MCF 10A (cell line): ENCODE measurements at places on chromosomes 11 and 22.

- DNase-seq: no peak
Measured at GRCh38 chr11:84871116-84871515, 756.0 kb downstream of the DLG2 start.

GRCh38 chr11:26549176-26549575 is 22.9 kb downstream of the MUC15 start:
- DNase-seq: no peak

DNA sequence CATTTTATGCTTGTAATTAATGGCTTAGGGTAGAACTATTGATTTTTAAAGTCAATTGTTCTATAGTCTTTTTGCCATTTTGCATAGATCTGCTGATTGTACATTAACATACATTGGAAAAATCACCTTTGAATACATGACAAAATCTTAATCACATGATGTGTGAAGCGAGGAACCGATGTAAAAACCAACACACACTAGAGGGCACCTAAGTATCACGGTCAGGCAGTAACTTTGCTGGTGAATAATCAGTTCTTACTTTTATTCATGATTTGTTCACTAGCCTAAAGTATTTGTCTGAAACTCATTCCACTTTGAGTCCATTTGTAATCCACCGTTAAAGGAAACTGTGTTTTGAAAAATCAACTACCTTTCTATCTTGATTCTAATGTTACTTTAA is 28.2 kb downstream of the JHY start:
- DNase-seq: peak; percentile 31

GRCh38 chr11:78815831-78816230 is 241.2 kb upstream of the NARS2 start:
- no peak for DNase-seq

DNA sequence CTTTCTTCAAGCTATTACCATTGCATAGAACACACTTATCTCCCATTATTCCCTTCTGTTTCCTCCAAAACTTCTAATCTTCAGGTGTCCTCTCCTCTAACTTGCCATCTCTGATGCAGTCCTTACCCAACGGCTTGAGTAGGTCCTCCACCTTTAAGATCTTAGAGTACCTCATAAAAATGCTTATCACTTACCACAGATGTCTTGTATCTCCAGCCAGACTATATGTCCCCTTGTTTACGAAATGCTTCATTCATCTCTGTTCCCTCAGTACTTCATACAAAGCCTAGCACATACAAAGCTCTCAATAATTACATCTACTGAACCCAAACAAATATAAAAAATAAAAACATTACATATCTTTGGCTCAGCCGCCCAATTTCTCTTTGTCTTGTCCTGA is 49.2 kb downstream of the PAK1 start:
- no peak for DNase-seq

- peak; percentile 51 for DNase-seq
Measured at GRCh38 chr11:91686700-91687099, 537.9 kb upstream of the FAT3 start.

DNA sequence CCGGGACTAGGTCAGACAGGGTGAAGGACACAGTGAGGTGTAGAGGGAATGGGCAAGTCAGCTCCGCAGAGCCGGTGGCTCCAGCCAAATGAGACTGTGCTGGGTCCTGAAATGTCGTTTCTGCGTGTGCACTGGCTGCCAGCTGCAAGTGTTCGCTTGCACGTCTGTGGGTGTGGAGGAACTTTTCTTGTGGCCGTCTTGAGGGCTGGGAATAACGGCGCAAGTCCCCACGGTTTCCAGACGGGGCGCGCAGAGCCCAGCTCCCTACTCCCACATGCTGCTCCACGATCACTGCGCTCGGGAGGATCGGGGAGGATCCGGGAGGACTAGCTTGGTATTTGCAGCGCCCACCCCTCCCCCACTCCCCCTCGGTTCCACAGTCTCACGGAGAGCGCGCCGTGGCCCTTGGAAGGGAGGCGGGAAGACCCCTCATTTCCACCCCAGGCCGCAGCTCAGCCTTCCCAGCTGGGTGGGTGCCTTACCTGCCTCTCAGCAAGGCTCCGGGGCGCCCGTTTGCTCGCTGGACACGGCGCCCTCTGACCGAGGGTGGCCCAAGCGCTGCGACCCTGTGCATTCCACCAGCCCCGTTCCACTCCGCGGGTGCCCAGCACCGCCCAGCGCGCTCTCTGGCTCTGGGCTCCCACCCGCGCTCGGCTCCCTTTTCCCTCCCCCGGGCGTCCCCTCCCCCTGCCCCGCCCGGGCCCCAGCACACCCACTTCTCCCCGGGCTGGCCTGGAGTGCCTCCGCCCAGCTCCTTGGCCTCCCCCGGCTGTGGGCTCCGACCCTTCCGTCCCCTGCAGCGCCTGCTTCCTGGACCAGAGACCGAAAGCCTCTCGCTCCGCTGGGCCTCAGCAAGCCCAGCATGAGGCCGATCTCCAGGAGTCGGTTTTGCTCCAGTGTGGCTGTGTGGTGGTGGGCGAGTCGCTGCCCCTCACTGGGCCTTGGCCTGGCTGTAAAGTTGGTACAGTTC is at the start of gene KCNE3:
TSS of gene KCNE3 (minus strand) at position 634 of the 970 bp plus-strand sequence. CDS start 9,986 bp downstream, outside the sequence.
- no peak for DNase-seq

DNA sequence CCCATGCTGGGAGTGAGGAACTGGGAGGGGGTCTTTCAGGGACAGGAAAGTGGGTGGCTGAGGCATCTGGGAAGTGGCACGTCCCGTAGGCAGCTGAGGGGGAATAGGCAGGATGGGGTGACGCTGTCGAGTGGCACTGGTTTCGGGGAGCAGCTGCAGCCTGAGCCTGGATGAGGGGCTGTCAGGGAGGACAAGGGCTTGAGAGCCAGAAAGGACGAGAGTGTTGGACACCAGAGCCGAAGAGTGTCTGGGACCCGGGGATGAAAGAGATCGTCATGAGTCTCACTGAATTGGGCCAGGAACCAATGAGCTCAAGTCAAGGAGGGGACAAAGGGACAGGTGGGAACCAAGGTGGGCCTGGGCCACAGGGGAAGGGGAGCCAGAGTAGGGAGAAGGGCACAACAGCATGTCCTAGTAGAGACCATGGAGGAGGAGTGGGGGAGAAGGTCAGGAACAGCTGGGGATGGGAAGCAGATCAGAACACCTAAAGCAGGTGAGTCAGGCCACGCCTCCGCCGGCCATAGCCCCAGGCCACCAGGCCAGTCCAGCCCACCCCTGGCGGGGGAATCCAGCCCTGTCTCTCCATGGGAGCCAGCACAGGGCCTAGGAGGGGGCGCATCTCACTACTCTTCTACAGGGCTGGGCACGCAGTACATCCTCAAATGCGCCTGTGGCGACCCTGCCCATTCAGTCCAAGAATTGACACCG is 4.2 kb downstream of the RAB3IL1 start:
- DNase-seq: no peak

GRCh38 chr22:19543970-19544708 is 19.9 kb upstream of the CLDN5 start:
- no peak for DNase-seq

DNA sequence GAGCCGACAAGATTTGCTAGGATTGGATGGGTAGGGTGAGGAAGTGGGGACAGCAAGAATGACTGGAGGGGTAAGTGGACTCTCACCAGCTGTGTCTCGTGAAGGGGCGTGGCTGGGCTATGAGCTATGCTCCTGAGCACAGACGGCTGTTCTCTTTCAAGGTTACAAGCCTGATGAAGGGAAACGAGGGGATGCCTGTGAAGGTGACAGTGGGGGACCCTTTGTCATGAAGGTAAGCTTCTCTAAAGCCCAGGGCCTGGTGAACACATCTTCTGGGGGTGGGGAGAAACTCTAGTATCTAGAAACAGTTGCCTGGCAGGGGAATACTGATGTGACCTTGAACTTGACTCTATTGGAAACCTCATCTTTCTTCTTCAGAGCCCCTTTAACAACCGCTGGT is 19.9 kb downstream of the F2 start:
- no peak for DNase-seq

DNA sequence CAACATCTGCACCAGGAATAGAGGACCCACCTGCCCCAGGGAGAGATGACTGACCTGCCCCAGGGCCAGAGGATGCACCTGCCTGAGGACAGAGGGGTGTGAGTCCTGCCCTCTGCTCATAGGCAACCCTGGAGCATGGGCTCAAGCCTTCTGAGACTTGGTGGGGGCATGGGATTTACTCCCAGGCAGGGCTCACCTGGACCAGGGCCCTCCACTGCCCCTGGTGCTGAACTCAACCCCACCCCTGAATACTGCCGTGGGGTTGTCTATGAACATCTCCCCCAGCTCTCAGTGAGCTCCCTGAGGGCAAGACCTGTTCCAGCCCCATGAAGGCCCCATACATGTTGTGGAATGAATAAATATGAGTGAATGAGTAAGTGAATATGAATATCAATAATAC is 33.8 kb upstream of the MUC5AC start:
- no peak for DNase-seq

- no peak for DNase-seq
Measured at GRCh38 chr22:38435010-38435409, 20.0 kb downstream of the KCNJ4 start.

- DNase-seq: no peak
Measured at GRCh38 chr11:115342142-115342541, 162.1 kb downstream of the CADM1 start.

DNA sequence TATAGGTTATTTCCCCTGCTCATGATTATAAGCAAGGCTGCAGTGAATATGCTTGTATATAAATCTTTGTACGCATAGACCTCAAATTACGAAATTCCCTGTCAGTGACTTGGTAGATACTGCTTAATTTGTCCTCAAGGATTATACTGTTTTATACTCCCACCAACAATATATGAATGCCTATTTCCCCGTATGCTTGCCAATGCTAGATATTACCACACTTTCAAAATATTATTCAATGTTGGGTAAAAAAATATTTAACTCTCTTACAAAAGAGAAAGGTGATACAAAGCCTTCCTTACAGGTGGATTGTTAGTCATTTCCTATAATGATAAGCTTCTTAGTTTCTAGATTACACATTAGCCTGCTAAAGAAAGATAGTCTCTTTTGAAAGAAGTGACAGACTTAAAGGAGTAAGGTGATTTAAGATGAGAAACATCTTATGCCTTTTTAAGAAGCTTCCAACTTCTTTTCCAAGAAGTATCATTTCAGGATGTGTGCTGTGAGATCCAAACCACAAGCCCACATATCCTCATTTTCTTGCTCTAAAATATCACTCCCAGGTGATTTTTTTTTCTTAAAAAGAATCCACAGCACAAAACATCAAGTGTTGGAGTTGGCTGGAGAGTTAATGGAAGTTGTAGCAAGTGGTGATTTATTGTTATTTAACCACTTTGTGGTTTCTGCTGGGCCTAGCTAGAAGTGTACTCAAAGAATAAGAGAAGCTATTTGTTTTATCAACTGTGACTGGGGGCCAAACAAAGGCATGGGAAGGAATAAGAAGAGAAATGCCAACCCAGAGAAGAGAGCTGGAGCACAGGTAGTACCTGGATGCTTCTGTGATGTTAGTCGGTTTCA is 59.2 kb downstream of the BARX2 start:
- no peak for DNase-seq

DNA sequence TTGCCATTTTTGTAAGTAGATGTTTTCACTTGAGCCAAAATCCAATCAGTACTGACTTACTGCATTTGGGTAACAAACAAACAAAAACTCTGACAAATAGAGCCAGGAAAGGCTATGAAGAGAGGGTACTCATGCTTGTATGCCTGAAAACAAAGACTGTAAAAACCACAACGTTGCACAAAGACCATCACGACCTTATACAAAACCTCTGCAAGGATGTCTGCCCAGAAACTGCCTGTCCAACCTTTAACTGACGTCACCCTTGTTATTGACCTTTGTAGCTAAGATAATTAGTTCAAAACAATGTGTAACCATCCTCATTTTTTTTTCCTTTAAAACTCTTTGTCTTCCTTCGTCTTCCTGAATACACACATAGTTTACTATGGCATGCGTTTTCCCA is 804 bp upstream of the CREBZF start:
- no peak for DNase-seq

DNA sequence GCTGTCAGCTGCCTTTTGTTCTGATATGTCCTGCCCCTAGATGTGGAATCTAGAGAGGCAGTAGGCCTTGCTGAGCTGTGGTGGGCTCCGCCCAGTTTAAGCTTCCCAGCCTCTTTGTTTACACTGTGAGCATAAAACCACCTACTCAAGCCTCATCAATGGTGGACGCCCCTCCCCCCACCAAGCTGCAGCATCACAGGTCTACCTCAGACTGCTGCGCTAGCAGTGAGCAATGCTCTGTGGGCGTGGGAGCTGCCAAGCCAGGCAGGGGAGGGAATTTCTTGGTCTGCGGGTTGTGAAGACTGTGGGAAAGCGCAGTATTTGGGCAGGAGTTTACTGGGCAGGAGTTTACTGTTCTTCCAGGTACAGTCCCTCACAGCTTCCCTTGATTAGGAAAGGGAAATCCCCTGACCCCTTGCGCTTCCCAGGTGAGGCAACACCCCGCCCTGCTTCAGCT is 98.5 kb downstream of the SMCO4 start:
- peak; percentile 29 for DNase-seq

- DNase-seq: no peak
Measured at GRCh38 chr22:47957649-47958048, 1195.2 kb downstream of the TBC1D22A start.

- DNase-seq: no peak
Measured at GRCh38 chr11:72081821-72082453, 1.3 kb downstream of the LRRC51 start.

DNA sequence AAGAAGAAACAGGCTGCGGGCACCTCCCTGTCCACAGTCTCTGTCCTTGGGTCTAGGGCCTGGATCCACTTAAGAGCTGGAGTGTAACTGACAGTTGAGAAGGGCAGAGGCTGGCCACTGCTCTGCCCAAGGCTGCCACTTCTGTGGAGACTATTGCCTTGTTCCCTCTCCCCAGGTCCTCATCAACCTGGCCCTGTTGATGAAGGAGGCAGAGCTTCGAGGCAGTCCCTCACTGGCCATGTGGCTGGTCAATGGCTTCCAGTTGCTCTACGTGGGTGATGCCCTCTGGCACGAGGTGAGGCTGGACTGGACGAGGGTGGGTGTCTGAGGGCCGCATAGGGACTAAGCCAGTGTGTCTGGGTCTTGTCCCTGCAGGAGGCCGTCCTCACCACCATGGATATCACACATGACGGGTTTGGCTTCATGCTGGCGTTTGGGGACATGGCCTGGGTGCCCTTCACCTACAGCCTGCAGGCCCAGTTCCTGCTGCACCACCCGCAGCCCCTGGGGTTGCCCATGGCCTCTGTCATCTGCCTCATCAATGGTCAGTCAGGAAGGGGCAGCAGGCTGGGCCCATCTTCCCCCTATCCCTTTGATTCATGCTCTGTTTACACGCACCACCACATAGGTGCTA is 2.8 kb downstream of the ZNHIT2 start:
- no peak for DNase-seq

GRCh38 chr11:120929664-120930154 is 94.2 kb upstream of the TBCEL start:
- DNase-seq: peak; percentile 62

GRCh38 chr11:73188301-73188700 is 29.8 kb upstream of the P2RY2 start:
- no peak for DNase-seq

- DNase-seq: no peak
Measured at GRCh38 chr11:10696468-10697322, 3.1 kb upstream of the IRAG1 start.

DNA sequence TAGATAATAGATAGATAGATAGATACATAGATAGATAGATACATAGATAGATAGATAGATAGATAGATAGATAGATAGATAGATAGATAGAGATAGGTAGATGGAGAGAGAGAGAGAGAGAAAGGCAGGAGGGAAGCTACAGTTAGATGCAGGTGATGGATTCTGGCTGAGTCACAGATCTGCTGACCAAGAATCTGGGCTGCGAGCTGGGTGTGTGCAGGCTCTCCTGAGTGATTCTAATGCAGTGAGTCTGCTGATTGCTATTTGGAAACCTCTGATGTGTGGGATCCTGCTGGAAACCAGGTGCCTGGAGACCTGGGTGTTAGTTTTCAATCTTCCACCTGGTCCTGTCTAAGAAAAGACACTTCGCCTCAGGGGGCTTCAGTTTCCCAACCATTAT is 1441.8 kb downstream of the TBC1D22A start:
- no peak for DNase-seq
